ENCODE measurements at places on chromosomes 6 and 20. TPM values are rescaled to one million over a fixed set of nuclear protein-coding genes. Genes with fewer than 3 reads are reported as not detected.

APCDD1L gene
- polyA plus RNA-seq: 9.4 TPM

TMEM217 gene
- 1.6 TPM for polyA plus RNA-seq

CST9 gene
- polyA plus RNA-seq: not detected

DACT2 gene
- polyA plus RNA-seq: 17.3 TPM

GRCh38 chr6:144595266-144595665, 310.1 kb downstream of the UTRN start:
- DNase-seq: no peak

DNA sequence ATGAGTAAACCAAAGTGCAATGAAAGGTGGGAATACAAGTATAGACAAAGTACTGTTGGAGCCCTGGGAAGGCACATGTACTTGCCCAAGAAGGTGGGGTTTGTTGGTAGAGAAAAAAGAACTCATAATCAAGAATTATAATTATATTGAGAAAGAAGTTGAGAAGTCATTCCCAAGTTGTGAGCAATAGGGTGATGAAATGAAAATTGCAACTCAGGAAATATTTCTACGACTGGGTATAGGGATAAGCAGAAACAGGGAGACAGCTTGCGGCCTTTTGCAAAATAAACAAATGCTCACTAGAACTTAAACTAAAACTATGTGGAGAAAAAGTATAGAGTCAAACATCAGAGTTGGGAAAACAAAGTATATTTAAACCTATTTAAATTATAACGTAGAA, 250.7 kb upstream of the FAM83B start:
- no peak for DNase-seq

DNA sequence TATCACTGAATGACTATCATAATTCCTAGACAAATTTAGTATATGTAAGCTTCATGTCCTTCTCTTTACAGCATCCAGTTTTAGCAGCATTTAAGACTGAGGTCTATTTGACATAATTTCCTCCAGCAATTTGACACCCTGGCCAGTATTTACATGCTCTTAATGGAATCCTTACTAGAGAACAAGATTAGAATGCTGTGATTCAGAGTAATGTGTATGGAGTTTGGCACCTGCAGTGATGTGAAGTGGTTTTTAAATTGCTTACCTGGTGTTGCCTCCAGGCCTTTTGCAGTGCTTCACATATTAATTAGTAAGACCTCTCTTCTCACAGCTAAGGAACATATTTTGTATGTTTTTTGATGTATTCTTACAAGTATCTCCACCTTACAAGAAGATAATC, 9.8 kb downstream of the NKX2-4 start:
- no peak for DNase-seq

GRCh38 chr6:5172041-5172653, 87.0 kb downstream of the PPP1R3G start:
- DNase-seq: peak; percentile 37

GRCh38 chr6:55713436-55713835, 134.4 kb upstream of the HMGCLL1 start:
- no peak for DNase-seq

DNA sequence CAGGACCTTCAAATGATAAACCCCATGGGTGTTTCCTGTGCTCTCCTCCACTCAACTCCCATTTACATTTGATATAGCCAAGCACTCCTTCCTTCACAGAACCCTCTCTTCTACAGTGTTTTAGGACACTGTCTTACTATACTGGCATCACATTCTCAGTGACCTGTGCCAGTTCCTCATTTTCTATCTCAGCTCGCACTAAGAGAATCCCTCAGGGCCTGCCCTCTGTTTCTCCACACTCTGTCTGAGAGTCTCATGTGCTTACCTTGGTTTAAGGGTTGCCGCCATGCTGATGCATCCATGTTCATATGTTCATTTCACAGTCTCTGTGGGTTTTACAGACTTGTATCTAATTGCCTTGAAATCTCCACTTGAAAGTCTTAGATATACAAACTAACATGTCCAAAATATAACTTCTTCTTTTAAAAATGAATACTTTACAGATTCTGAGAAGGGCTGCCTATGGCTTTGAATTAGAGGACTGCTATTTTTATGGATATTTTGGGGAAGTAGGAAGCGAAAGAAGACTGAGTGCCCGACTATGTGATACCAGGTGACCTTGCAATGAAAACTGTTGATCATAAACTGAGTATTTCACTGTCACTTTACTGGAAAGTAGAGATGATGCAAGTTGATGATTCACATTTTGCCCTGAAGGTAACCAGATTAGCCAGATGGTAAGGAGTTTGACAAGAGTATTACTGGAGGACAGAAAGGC, 153.1 kb upstream of the SIM1 start:
- DNase-seq: no peak

DNA sequence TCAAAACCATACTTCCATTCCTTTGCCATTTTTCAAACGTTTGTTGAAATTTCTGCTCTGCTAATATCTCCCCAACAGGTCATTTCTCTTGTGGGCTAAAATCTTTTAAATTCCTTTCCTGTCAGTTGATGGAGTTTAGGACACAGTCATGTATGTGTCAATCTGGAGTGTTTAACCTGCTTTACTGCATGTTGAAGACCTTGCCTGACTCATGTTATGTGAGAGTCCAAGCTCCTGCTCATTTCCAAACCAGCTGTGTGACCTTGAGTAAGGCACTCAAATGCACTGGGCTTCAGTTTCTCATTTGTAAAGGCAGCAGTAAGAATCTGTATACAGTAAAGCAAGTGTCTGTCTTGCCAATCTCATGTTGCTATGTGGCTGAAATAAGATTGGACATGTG, 171.9 kb upstream of the SPACA1 start:
- DNase-seq: no peak

GRCh38 chr6:55994531-55994930, 119.1 kb upstream of the BMP5 start:
- no peak for DNase-seq

GRCh38 chr6:159633196-159633595, 59.8 kb downstream of the SOD2 start:
- DNase-seq: no peak

DNA sequence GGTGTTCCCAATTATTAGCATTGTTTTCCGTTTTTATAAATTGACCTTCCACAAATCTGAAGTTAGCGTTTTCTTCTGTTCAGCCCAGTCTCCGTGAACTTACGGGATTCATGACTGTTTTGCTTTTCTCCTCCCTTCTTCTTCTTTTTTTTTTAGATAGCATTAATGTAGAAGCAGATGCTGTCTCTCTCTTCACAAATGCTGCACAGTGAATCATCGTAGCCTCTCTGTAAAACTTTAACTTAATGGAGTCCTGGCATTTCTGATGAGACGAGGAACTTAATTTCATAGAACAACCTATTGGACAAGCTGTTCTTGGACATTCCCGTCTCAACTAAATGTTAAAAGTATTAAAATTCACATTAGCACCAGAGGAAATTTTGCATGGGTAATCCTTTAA, 138.0 kb upstream of the EEF1E1 start:
- no peak for DNase-seq

- DNase-seq: no peak
Measured at GRCh38 chr6:52503323-52503747, 73.5 kb downstream of the TRAM2 start.

DNA sequence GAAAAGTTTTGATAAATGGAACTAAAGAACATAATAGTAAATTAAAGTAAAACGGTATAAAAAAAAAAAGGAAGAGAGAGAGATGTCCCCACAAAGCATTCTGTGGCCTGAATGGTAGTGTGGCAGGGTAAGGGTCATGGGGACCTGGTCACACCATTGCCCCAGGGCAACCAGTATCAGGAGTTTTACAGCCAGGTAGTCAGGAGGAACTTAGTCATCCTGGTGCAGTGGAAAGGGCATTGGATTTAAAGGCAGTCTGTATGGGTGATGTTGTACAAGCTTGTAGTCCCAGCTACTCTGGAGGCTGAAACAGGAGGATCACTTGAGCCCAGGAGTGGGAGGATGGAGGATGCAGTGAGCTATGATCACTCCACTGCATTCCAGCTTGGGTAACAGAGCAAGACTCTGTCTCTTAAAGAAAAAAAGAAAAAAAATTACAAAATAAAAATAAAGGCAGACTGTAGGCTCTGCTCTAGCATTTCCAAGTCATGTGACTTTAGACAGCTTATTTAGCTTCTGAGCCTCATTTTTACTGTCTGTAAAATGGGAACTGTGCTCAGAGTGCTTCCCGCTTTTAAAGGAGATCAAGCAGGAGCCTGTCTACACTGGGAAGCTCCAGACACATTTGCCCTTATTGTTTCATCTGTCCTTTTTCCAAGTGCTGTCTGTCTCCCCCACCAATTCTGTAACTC, 112.8 kb upstream of the ARMC2 start:
- DNase-seq: no peak

DNA sequence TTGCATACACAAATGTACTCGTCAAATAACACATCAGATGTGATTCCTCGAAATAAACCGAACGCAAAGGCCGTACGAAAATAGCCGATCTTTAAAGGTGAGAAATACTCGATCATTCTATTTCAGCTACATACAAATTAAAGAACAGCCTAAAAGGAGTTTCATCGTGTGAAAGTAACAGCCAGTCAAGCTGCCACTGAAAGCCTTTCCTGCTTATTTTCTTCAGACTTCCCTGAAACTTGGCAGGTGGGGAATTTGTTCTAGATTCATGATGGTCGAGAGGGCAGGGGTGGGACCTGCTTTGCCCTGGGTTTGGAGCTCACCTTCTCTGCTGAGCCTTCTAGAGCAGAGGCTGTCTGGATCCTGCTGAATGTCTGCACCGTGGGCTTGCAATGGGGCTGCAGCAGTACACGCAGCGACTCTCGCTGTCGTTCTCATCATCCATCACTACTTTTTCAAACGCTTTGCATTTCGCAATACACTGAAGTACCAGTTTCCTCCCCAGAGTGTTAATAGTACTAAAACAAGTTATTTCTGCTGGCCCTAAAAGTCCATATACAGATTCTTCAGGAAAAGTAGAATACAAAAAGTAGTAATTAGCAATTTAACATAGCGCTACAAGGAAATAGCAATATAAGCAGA, 16.2 kb downstream of the FOXC1 start:
- no peak for DNase-seq

DNA sequence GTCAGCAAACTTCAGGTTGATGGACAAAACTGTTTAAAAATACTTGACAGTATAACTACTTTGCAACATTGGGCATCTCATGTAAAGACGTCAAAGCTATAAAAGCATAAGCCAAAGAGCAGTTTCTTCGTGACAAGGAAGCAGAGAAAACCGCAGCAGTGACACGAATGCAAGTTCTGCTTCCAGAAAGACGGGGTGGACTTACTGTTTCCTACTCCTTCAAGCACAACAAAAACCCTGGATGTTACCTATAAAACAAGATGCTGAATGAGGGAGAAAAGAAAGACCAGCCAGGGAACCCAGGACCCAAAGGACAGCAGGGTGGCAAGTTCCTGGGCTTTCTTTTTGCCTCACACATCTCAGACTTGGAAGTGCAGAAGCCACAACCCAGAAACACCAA, 98.0 kb downstream of the DLL1 start:
- no peak for DNase-seq

- DNase-seq: no peak
Measured at GRCh38 chr6:117498159-117498558, 15.7 kb downstream of the DCBLD1 start.

Measured in right renal cortex interstitium (tissue), 3 donors.